ENCODE measurements at places on chromosomes 3 and 15. TPM values are rescaled to one million over a fixed set of nuclear protein-coding genes. Genes with fewer than 3 reads are reported as not detected.
A peak's percentile ranks its signal among the peaks of the same experiment; 100 is the strongest.

DNA sequence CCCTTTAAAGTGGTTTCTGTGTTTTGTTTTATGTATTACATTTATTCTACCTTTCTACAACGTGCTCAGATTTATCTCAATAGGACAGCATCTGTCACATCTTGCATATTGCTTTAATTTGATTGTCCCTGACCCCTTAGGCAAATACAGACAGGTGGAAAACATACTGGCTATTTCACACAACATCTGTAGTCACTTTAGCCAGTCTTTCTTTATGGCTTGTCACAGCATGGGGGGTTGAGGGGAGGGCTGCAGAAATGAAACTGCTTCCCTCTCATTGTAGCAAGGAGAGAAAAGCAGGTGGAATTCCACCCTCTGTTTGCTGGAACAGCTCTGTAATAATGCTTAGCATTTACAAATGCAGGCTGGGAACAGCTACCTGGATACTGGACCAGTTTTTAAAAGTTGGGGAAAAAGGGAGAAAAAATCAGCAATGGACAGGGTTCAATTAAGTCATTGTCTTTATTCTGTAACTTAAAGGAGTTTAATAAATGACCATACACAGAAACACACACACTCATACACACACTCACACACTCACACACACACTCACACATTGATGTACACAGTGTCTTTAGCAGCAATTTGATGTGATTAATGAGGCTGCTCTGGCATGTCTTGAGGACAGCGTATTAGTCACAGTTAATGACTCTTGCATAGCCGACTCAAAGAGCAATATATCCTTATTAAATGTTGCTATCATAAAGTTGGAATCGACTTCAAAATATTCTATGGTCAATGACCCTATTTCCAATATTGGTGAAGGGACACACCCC, 283.7 kb upstream of the GBE1 start:
- no peak for DNase-seq

DNA sequence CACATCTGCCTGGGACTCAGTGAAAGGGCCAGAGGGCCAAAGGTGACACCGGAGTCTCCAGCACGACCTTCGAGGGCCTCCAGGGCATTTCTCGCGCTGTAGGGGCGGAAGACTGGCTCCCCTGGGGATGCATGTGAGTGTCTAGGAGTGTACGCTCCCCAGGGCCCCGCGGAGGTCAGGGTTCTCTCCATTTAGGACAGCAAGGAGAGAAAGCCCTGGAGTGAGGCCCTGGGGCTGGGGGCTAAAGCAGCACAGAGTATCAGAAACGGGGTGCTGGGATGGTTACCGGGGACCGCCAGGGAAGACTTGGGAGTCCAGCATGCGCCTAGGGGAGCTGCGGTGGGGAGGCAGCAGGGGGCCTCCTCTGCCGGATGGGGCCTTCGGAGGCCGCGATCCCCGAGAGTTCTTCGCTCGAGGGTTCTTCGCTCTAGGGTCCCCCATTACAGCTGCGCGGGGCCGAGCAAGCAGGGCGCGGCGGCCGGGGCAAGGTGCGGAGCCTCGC, 595 bp upstream of the APBA2 start:
- DNase-seq: no peak

DNA sequence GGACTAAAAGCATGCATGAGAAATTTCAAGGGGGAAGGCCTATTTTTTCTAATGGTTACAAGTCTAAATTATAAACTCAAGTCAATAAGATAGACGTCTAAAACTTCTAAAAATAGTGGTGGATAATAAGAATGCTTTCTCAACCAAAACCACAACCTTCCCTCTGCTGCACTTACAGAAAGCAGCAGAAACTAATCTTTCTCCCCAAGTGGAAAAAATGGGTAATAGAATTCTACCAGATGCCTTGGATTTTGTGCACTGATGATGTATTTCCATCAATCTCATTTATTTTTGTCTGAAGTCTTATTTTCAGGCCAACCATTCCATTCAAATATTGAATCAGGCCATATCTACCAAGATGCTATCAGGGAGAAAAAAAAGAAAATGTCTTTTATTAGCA, 344.7 kb downstream of the NEK10 start:
- DNase-seq: no peak

Gene SNTN
- total RNA-seq: not detected

- DNase-seq: peak; percentile 72
These were observed 11.7 kb downstream of the BCL2L10 start for GRCh38 chr15:52100807-52101442.

DNA sequence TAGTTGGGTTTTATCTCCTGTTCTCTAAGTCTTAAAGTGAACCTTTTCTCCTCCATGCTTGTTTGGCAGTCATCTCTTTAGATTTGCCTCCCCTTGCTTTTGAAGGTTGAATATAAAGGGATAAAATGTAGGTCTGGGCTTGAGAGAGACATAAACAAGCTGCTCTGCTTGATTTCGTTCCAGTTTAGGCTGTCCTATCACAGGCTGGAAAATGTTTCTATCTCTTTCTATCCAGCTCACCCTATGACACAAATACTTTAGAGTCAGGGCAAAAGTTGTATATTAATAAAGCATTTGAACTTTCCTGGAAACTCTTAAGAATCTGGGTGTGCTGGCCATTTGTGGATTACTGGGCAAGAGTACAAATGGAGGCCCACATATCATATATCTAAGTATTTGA, 29.5 kb upstream of the ZBBX start:
- no peak for DNase-seq

DNA sequence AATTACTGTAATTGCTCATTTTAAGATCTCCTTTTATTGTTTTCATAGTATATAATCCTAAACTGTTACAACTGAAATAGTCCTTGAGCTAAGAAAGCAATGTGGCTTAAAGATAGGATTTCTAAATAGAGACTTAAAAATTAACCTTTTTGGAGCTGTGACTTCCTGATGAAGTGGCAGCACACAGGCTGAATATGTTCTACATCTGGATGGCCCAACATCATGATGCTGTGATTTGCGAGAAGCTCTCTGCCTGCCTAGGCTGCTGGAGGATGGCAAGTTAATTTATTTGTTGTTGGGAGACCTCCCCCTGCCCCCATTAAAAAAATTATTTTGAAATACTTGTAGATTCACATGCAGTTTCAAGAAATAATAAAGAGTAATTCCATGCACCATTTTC, 134.5 kb downstream of the IGF1R start:
- no peak for DNase-seq

GRCh38 chr3:129687586-129688125, 81.2 kb upstream of the PLXND1 start:
- no peak for DNase-seq

Gene PIGZ
- total RNA-seq: 5.4 TPM

Gene WDR72
- total RNA-seq: not detected

GRCh38 chr15:44573386-44573785, 36.4 kb downstream of the EIF3J start:
- DNase-seq: no peak

DNA sequence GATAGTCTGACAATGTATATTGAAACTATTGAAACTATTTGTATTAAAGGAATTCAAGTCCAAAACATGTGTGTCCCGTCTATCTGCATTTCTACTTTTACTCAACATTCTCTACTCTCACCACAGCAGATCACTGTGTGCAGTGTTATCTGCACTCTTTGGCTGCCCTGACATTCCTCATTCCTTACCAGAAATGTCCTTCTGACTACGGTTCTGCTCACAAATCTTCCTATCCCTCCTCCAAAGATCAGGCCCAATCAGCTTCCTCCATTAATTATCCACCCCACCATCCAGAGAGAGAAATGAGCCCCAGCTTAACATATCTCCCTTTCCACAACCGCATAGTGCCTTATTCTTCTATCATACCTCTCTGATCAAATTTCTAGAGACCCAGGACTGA, 94.7 kb downstream of the TBL1XR1 start:
- DNase-seq: no peak

Gene PTPRG
- total RNA-seq: 25.8 TPM

DNA sequence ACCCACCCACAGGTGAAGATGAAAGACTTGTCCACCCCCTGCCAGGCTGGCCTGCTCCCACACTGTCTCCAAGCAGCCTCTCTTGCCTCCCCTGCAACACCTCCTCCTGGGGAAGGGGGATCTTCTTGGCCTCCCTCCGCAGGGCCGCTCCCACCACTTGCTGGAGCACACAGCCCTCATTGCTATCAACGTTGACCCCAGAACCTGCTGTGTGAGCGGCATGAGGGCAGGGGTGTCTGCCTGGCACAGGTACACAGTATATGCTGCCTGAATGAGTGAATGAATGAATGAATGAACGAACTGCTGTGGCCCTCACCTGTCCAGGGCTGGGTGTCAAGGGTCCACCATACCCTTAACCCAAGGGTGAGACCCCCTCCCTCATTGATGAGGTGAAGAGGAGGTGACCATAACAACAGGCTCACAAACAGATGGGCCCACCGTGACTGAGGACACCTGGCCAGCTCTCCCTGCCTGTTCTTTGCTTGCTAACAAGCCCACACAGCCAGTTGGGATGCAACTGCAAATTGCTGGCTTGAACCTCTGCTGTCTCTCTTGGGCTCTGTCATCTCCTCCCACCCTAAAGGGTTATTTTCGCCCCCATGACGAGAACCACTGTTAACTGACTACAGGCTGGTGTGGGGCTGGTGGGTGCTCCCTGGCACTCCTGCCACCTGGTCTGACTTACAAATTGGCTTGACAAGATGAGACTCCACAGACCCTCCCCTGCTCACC, 22.5 kb downstream of the SLC41A3 start:
- no peak for DNase-seq

Gene OR5K2
- not detected for total RNA-seq

GRCh38 chr3:156509189-156510174, 45.4 kb downstream of the SSR3 start:
- DNase-seq: no peak

Gene MYEF2
- 18.2 TPM for total RNA-seq

Gene DCBLD2
- total RNA-seq: 92.2 TPM

- no peak for DNase-seq
These were observed 60.4 kb downstream of the LYZL4 start for GRCh38 chr3:42349765-42350594.

- no peak for DNase-seq
These were observed 141.7 kb downstream of the OSBPL10 start for GRCh38 chr3:31839144-31839917.

Gene KLHL40
- total RNA-seq: 0.26 TPM

DNA sequence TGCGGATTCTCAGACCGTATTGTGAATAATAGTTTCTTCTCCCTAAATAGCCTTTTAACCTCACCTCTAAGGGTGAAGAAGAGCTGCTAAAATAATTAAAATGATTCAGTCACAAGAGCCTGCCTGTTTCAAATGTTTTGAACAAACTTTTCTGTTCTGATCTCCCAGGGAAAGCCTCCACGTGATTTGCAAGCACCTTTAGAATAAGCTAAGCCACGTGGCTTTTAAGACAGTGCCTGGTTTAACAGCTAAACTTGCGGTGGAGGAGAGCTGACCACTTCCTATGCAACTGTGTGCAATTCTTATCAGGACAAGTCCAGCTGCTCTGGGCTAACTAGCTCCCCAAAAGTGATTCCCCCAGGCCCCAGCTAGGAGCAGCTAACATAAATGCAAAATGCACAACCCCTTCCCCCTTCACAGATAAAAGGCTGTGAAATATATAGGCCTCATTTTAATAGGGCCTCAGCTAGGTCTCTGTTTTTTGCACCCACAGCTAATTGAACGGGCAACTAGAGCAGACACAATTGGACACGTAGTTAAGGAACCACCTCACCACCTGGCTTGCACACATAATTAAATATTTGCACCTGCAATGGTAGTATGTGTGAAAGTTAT, 401.2 kb upstream of the NR2F2 start:
- DNase-seq: no peak

- no peak for DNase-seq
These were observed 408.2 kb upstream of the THBS1 start for GRCh38 chr15:39172380-39173281.

DNA sequence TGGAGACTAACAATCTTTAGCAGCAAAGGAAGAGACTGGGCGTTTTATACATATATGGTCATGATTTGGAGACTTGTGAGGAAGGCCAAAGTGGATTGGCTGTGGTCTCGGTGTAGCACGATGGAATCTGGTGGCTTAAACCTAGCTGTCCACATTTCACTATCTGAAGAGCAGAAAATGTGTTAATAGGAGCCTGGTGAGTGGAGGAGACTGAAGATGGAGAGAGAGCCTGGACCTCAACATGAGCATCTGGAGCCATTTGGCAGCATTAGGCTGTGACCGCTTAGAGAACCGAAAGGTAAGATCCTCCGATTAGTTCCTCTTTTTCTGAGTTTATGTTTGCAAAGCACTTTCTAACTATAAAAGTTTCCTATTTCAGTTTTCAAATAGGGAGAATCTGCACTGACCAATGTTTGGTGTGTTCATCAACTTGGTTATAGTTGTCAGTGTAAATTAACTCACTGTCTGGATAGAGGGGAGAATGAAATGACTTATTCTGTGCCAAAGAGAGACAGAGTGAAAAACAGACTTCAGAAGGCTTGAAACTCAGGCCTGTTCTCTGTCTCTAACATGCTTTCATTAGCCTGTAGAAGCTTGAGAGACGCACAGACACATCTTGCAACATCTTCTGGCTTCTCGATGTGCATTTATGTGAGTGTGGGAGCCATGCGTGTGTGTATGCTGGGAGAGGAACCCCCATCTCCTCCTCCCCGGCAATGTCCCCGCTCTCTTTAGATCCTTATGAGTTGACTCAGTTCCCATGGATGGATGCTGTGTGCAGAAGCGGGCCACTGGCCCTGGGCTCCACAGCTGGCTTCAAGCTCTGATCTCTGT, 244.7 kb upstream of the TBL1XR1 start:
- no peak for DNase-seq

- no peak for DNase-seq
These were observed 317 bp upstream of the MESP2 start for GRCh38 chr15:89775815-89776214.

Gene ZMAT3
- 11.8 TPM for total RNA-seq

GRCh38 chr3:194671511-194671899, 486 bp downstream of the LSG1 start:
- DNase-seq: no peak

DNA sequence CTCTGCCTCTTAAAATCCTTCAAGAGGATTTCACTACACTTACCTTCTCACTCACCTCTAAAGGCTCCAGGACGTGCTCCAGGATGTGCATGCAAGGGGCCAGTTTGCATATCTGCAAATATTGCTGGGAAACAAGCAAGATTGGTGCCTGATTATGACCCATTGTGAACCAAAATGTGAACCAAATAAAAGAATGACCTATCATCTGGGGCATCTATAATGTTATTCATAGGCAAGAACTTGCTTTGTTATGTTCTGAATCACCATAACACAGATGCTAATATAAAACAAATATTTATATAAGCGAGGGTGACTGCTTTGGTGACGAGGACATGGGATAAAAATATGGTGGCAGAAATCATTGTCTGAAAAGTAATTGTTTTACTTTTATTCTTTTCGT, 5.5 kb downstream of the IL12A start:
- no peak for DNase-seq

Gene RTP4
- total RNA-seq: 1.8 TPM

Gene UBA7
- total RNA-seq: 22.4 TPM
